ENCODE measurements at places on chromosomes 7 and 10. TPM values are rescaled to one million over a fixed set of nuclear protein-coding genes. Genes with fewer than 3 reads are reported as not detected.

Gene HNRNPF
- 163 TPM for total RNA-seq

Gene SMO
- total RNA-seq, result 0.09 TPM

Gene BTBD16
- not detected for total RNA-seq

Gene OR2A12
- not detected for total RNA-seq

Gene PRSS37
- not detected for total RNA-seq

DNA sequence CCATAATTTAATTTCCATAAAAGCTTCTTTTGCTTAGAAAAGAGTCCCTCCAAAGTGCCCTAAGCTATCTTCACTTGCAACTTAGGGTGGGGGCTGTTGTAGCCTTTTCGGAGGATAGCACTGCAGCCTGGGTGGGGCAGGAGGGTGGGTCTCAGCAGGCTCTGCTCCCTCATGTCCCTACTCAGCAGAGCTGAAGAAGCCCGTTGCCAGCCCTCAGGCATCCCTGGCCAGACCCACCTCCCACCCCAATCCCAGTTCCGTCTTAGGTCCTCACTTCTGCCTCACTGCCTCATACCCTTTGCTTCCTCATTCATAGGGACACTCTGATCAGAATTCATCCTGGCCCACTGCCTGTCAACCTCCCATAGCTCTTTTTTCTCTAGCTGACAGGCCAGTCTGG is 99.8 kb upstream of the ZMIZ1 start:
- H3K4me3 ChIP-seq, result no peak overlapping the region
- peaks cover 31% of the 10 kb centered on the region for H3K4me1 ChIP-seq
- no peaks in the 10 kb centered on the region for H3K36me3 ChIP-seq
- no peak for DNase-seq
- H3K27me3 ChIP-seq, result no peaks in the 10 kb centered on the region

DNA sequence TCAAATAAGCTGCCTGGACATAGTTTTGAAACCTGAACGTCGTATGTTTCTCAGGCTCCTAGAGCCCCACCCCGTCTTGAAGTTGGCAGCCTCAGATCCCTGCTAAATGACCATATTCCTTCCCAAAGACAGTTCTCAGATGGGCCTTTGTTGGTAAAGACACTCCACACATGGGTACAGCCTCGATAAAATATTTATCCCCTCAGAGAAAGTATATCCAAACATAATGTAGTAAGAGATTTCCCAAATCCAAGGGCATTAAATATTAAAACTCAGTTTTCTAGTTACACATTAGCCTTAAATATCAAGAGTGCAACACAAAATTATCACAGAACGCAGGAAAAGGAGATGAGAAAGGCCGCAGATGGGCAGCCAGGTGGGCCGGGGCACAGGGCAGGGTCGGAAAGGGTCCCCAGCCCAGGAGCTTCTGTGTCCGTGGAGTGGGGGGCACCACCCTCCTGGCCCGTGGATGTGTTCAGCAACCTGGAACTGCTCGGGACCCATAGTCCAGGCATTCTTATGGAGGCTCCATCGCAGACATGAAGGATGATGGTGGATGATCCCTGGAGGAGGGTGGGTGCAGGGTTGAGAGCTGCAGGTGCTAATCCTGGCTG is 1.5 kb upstream of the CFAP46 start:
- H3K27ac ChIP-seq, result no peak overlapping the region
- H3K4me1 ChIP-seq, result peaks cover 5% of the 10 kb centered on the region
- peaks cover 5% of the 10 kb centered on the region for H3K27me3 ChIP-seq
- H3K36me3 ChIP-seq, result no peaks in the 10 kb centered on the region
- no peak for DNase-seq

- H3K27ac ChIP-seq, result no peak overlapping the region
- peak; percentile 79 for DNase-seq
- H3K27me3 ChIP-seq, result peaks cover 2% of the 10 kb centered on the region
- H3K4me3 ChIP-seq, result no peak overlapping the region
- H3K36me3 ChIP-seq, result peaks cover 4% of the 10 kb centered on the region
These were observed 8.8 kb downstream of the CCSER2 start for GRCh38 chr10:84337199-84337598.

- DNase-seq, result no peak
- no peaks in the 10 kb centered on the region for H3K4me1 ChIP-seq
- H3K36me3 ChIP-seq, result no peaks in the 10 kb centered on the region
- peaks cover 11% of the 10 kb centered on the region for H3K27me3 ChIP-seq
- no peak overlapping the region for H3K27ac ChIP-seq
These were observed 62.6 kb downstream of the CARD11 start for GRCh38 chr7:2981103-2981480.

All from HFFc6 (cell line).